ELR (cell line): ENCODE measurements at places on chromosomes 2 and 18.
A peak's percentile ranks its signal among the peaks of the same experiment; 100 is the strongest.

GRCh38 chr18:62586781-62587487 is 64.1 kb downstream of the ZCCHC2 start:
- DNase-seq = no peak

DNA sequence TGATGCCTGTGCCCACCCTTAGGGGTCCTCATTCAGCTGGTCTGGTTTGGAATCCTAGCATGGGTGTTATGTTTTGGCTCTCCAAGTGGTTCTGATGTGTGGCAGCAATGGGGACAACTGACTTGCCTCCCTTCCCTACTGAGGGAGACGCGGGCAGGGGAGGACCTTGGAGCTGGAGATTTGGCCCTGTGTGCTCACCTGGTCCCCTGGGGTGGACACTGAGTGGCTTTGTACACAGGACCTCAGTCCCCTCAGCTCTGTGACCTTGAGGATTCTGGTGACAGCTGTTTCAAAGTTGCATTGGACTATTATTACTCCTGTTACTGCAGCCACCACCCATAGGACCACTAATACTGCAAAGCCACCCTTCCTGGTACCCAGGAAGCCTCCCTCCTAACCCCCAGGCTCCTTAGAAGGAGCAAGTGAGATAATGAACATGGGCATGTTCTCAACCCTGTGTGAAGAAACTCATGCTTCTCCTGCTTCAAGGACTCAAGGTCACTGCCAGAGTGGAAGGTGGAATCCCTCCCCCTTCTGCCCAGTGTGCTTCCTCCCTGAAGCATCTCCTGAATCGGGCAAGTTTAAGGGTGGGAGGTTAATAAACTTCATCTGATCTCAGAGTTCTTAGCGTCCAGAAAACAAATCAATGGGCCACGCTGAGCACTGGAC is 26.5 kb downstream of the TMEM182 start:
- no peak for DNase-seq

DNA sequence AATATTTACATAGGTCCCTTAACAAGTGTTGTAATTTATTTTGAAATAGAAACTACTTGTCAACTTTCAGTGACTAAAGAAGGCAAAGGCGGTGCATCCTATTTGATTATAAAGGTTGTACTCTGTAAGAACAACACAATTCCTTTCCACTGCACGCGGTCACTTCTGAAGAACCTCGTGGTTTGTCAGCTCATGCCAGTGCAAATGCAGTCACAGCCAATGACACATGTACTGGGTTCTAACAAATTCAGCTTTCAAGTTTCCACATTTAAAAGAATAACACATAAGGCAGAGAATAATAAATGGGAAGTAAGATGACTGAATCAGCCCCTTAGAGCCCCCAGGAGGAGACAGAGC is 39.7 kb downstream of the CYB5A start:
- peak; percentile 32 for DNase-seq

DNA sequence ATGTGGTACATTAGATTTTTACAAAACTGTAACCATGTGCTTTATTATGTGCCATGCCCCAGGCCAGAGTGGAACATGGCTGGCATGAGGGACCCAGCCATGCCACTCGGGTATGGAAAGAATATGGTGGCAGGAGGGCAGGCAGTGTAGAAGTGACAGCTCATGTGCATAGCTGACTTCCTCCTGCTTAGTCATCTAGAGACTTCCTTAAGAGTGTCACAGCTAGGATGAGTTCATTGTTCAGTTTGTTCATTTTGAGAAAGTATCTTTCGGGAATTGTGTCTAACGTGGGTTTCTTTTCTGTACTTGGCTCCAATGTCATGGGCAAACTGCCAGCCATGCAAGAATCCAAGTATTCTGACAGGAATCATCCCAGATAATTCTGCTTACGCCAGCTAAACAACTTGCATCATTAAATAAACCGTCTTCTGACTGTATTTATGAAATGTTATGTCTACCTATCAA is 94.3 kb upstream of the ITGB6 start:
- peak; percentile 88 for DNase-seq

DNA sequence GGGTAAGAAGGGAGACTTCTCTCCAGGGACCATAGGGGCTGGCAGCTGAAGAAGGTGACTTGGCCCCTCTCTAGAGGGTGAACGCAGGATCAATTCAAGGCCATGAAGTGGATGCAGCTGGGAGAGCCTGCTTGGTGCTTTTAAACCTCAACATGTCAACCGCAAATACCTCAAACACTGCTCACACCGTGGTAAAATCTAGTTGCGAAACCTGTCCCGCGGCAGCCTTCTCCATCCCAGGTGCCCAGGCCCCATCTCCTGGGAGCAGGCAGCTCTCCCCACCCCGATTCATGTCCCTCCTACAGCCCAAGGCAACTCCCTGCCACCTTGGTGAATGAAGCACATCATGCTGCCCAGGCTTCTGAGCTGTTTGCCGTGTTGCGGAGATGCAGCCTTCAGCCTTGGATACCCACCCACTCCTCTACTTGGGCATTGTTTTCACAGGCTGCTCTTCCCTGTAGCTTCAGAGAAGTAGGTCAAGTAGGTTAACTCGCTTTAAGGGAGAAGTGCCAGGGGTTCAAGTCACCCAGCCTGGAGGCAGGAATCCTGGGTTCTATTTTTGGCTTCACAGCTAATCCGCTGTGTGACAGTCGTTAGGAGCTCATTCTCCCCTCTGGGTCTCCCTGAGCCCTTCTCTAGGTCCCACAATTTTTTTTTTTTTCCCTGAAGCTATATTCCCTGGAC is 6.2 kb upstream of the EFR3B start:
- DNase-seq = peak; percentile 25

DNA sequence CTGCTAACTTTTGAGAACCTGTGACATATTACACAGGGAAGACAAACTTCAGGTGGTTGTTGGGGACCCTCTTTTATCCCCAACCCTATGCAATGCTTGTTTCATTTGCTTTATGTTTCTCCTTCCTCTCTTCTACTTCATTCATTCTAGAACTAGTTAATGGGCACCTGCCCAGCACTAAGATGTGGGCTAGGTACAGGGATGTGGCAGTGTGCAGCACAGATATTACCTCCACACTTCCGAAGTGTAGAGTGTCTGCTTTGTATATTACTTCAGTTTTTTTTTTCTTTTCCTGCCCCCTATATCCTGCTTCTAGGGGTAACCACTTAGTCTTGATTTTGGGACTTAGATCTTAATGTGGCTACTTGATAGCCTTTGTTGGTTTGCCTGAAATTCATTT is 35.1 kb downstream of the CD28 start:
- DNase-seq = no peak
